Ascending aorta (tissue), 2 donors: ENCODE measurements at places on chromosomes 5 and 9. TPM values are rescaled to one million over a fixed set of nuclear protein-coding genes. Genes with fewer than 3 reads are reported as not detected.

GRCh38 chr5:56206126-56206910 is 26.8 kb downstream of the ANKRD55 start:
- no peaks in the 10 kb centered on the region for H3K36me3 ChIP-seq
- no peak for DNase-seq

Gene DCANP1
- total RNA-seq = not detected

DNA sequence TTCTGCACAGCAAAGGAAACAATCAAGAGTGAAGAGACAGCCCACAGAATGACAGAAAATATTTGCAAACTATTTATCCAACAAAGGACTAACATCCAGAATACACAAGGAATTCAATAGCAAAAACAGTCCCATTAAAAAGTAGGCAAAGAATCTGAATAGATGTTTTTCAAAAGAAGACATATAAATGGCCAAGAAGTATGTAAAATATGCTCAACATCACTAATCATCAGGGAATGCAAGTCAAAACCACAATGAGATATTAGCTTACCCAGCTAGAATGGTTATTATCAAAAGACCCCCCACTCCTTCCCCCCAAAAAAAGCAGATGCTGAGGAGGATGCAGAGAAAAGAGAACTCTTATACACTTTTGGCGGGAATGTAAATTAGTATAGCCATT is 13.4 kb upstream of the OR13C8 start:
- H3K4me1 ChIP-seq = no peaks in the 10 kb centered on the region
- no peaks in the 10 kb centered on the region for H3K36me3 ChIP-seq
- no peak overlapping the region for H3K27ac ChIP-seq
- no peaks in the 10 kb centered on the region for H3K27me3 ChIP-seq

- peak; percentile 61 for DNase-seq
- H3K36me3 ChIP-seq = no peaks in the 10 kb centered on the region
- H3K4me3 ChIP-seq = peak overlapping the region; percentile 66
- peaks cover 6% of the 10 kb centered on the region for H3K4me1 ChIP-seq
- H3K27ac ChIP-seq = peak overlapping the region; percentile 99
Observed at GRCh38 chr9:91191411-91192380, 170.0 kb downstream of the AUH start.
